Myocyte (in vitro differentiated cells): ENCODE measurements at places on chromosomes 11 and 22.

GRCh38 chr11:77402218-77402556 is 71.7 kb downstream of the PAK1 start:
- DNase-seq = no peak

DNA sequence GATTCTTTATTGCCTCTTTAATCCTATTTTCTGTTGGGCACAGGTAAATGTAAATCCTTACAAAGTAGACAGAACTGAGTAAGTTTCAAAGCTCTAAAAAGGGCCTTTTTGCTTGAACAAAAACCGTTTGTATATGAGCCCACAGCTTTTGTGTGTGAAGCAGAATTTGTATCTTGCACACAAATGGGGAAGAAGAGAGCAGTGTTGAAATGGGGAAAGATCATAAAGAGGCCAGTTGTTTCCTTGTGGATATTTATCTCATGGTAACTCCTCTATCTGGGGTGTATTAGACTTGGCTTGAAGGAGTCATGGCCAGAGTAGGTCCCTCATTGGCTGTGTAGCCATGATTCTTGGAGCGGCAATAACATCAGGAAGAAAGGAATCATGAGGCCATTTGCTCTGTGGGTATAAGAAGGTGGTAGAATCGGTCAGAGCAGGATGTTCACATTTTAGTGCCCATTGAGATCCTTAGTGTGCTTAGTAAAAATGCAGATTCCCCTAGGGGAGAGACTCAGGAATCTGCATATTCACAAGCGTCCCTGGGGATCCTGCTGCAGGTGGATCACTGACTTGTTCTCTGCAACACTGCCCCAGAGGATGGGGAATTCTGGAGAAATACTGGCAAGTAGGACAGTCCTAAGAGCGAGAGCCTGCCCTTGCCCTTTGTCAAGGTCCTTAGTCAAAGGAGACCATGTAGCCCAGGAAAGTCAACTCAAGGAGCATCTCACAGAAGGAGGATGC is 126.5 kb downstream of the LDLRAD3 start:
- no peak for DNase-seq

DNA sequence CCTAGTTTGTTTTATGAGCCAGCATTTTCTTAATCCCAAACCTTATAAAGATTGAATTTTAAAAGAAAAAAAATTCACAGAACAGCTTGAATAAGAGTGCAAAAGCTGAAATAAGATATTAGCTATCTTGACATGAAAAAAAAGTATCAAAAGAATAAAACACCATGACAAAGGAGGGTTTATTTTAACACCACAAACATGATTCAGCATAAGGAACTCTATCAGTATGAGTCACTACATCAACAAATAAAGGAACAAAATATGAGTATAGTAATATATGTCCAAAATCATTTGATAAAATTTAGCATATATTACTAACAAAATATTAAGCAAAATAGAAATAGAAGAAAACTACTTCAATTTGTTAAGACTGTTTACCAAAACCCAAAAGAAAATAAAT is 9.6 kb upstream of the LMO1 start:
- peak; percentile 4 for DNase-seq

DNA sequence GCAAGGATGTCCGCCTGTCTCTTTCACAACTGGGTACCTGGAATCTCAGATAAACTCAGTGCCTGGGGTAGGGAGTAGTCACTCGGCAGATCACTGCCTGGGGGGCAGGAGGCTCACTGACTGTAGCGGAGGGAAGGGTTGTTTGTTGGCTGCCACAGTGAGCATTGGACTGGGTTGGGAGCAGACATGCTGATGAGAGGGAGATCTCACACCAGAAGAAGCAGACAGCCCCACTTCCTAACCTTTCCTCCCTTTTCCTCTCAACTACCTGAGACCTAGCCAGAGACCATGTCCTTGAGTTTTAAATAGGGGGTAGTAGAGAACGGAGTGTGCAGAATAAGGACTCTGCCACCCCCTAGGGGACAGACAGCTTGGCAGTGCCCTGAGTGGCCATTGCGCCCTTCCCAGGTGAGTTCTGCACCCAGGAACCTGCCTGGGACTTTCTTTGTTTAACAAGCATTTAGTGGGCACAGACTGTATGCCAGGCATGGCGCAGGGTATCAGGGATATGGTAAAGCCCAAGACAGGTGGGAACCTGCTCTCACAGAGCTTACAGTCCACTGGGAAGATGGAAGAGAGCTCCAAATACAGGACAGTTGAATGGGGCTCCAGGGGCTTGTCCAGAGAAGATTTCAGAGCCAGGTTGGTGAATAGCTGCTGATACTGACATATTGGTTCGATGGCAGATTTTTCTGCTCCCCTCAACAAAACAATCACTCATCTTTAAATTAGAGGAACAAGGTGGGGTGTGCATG is 115.7 kb upstream of the NNMT start:
- peak; percentile 52 for DNase-seq

DNA sequence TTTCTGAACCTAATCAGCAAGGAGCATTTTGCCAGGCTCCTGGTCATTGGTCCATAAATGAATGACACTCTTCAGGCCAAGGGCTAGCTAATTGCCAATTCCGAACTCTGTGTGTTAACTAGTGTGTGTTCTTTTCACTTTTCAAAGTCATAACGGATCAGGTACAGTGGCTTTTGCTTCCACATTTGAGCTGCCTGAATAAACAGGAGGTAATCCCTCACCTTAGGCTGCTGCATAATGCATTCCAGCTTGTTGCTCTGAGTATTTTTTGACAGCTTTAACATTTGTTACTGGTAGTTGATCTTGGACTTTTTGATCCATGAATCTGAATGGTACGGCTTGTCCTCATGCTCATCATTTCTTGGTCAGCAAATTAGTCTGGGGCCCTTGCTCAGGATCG is 485.1 kb downstream of the CNTN5 start:
- no peak for DNase-seq

DNA sequence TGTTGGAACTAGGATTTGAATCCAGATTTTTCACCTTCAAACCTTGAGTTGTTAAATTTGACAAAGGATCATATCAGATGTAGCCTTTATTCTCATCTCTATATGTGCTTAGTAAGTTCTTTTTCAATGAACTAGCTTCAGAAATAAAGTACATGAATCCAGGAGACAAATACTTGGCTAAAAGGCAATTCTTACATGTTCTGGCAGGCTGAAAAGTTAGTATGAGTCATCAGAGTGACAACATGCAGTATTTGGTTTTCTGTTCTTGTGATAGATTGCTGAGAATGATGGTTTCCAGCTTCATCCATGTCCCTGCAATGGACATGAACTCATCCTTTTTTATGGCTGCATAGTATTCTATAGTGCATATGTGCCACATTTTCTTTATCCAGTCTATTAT is 40.4 kb downstream of the BBOX1 start:
- DNase-seq = no peak

GRCh38 chr11:114211444-114212121 is 84.6 kb upstream of the NNMT start:
- no peak for DNase-seq

GRCh38 chr11:76131671-76132631 is 74.4 kb downstream of the WNT11 start:
- DNase-seq = peak; percentile 62

DNA sequence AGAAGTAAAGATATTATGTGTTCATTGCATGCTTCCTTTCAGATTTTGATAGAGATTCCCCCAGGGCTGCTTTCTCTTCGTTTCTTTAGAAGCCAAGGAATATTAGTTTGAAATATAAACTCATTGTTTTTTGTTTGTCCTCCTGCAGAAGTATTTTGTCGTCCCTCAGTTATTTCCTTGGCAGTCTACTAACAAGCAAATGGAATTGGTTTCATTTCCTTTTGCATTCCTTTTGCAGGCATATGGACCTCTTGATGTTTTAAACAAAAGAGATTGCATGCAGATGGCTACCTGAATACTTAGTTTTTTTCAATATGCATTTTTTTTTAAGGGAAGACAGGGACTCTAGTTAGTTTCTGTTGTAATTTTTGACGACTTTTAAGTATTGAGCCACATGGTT is 62.2 kb downstream of the BCL2L13 start:
- DNase-seq = no peak

DNA sequence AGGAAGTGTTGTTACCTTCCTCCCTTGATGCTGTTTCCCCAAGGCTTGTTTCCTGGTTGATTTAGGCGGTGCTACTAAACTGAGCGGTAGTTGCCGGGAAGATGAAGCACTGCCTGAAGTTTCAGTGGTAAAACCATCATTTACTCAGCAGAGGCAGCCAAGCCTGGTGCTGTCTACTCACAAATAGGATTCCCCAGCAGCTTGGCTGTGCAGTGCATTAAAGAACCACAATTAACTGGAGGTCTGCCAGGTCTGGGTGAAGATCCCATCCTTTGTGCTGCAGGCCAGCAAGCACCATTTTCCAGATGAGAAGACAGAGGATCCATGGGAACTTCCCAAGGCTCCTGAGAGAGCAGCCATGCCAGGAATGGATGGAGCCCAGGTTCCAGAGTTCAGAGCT is 231.9 kb upstream of the E2F8 start:
- DNase-seq = peak; percentile 25

GRCh38 chr22:23553924-23554870 is 25.9 kb downstream of the IGLL1 start:
- no peak for DNase-seq
